ENCODE measurements at places on chromosomes 4 and X.

DNA sequence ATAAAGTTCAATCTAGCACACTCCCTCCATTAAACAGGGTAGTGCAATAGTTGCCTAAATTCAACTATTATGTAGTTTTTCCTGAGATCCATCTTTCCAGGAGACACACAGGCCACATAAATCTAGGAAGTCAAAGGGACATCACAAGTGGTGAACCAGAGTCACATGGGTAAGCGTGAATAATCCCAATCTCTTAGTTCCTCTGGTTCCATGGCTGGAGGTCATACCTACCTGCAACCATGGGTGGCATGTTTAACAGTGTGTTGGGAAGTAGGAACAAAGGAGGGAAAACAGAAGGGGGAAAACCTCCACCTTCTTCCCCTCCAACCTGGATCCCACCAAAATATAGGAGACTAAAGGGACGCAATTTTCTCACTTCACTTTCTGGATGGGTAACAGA, 2651.6 kb downstream of the ARAP2 start:
- DNase-seq: no peak

- DNase-seq: peak; percentile 30
Observed at GRCh38 chr4:55125087-55125721, at the start of gene KDR. KDR (minus strand) TSS chr4:55125595; CDS start chr4:55125293, 302 bp downstream.

GRCh38 chr4:152926959-152927358, 9.2 kb upstream of the FHDC1 start:
- no peak for DNase-seq

DNA sequence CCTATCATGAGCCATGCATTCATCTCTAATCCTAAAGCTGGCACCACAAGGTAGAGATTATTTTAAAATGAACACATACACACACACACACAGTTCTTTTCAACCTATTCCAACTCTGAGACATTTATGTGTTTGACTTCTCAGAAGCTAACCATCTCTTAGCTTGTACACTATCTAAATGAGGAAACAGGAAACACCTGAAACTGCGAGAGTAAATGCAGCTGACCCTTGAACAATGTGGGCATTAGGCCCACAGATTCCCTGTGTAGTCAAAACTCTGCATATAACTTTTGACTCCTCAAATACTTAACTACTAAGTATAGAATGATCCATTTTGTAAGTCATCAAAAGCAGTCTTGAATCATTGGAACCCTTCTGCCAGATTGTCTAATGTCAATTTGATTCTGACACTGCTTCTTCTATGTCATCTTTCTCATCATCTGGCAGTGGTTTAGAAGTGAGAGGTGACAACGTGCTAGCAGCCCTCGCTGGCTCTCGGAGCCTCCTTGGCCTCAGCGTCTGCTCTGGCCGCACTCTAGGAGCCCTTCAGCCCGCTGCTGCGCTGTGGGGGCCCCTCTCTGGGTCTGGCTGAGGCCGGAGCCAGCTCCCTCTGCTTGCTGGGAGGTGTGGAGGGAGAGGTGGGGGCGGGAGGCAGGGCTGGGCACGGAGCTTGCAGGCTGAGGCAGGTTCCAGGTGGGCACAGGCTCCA, 21.4 kb upstream of the IL15 start:
- no peak for DNase-seq

- no peak for DNase-seq
Observed at GRCh38 chr4:37662861-37663390, 23.2 kb downstream of the RELL1 start.

DNA sequence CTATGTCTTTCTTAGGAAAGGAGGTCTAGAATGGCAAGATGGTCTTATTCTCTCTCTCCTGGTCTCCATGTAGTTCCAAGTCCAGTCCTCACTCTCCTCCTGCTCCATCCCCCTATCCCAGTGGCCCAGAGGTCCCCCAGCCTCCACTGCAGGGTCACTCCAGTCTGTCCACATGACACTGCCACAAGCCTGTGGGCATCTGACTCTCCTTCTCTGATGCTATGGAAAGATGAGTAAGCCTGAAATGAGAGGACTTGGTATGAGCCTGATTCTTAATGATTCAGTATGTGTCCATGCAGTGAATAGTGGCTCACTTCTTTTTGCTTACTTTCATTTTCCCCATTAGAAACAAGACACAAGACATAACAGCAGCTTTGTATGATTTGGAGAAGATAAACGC, 516.8 kb upstream of the ADGRL3 start:
- peak; percentile 78 for DNase-seq

DNA sequence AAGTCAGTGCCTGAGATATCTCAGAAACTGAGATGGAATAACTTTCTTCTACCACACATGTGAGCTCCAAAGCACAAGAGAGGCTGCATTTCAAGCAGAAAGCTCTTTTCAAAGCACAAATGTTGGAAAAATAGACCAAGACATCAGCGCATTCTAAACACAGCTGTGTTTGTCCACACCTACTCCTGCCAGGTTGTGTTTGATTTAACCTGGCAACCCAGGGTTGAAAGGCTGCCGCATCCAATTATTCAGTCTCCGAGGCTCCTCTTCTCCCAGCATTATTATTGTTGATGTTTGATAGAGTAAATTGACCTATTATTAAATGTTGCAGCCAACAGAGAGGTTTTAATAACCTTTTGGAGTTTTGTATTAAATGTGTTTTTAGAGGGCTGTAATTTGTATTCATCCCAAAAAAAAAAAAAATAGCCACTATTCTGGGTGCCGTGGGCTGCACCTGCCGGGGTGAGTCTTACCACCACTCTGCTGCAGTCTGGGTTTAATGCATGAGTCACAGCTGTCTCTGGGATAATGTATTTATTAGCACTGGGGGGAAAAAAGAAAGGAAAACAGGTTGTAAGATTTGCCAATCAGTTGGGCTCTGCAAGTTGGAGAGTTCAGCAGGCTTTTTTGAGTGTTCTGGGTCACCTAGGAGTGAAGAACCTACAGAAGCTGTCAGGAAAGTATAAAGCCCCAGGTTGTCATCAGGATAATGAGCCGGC, 105.2 kb upstream of the NOCT start:
- DNase-seq: no peak

GRCh38 chr4:19381068-19381467, 870.6 kb upstream of the SLIT2 start:
- peak; percentile 59 for DNase-seq

DNA sequence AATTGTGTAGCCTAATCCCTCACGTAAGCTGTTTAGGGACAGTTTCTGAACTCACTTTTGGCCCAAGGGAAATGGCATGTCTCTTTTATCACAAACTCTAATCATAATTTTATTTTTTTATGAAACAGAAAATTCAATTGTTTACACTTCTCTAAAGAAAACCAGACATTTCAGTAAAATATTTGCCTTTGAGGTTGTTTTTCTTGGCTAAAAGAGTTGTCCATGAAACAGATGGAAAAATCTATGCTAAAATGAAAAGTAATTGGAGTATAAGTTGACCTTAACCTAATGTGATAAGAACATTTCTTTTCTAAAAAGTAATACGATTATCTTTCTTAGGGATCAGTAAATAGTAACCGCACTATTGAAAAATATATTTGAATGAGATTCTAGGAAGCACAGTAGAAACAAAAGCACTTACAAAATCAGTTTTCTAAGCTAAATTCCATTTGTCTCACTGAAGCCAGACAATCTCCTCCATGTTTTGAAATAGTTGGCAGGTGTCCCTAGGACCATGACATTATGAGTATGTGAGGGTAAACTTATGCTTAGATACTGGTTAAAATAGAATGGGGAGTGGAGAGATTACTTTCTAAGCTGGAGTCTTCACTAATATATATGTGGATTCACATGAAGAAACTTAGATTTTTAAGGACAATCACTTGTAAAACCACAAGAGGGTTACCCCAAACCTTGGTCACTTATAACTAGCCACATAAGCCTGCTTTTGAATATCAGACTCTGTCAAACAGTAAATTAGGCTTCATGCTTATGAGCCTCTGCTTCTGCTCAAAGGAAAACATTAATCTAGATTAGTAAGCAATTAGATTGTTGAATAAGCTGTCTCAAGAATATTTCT, 20.1 kb upstream of the TET2 start:
- peak; percentile 91 for DNase-seq

GRCh38 chr4:183541010-183541751, 36.3 kb downstream of the ING2 start:
- peak; percentile 10 for DNase-seq

GRCh38 chr4:188551156-188551555, 411.9 kb downstream of the TRIML1 start:
- no peak for DNase-seq

DNA sequence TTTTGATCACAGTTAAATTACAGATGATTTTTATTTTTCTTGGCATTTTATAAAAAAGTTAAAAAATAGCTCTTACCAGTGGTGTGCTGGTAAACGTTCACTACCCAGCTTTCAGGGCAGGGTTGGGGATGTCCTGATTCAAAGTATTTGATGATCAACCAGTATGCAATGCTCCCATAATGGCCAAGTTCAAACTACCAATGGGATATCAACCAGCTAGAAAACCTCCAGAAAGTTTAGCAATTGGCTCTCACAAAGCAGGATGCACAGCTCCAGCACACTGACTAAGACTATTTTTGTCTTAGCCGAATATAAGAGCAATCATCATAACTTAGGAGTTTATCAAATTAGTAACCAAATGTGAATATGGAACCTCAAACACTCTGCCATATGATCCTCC, 108.0 kb upstream of the PDE5A start:
- no peak for DNase-seq

GRCh38 chrX:53716328-53717088, 30.0 kb upstream of the HUWE1 start:
- DNase-seq: no peak

DNA sequence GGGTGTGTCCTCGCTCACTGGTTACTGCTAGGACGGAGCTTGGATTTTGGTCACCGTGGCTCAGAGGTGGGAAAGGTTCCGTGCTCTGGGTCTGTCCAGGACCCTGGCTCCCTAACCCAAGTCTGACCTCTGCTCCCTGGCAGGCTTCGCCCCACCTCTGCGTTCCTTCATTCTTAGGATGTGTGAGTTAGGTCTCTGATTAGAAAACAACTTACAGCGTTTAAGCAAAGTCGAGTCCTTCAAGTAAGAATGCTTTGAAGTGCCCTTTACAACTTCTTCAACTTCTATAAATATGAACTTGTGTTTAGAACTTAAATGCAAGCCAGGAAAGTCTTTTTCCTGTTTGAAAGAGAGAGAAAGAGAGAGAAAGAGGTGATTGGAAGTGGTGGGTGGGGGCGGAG, 891 bp downstream of the TLR2 start:
- no peak for DNase-seq

GRCh38 chrX:23390979-23391378, 56.3 kb downstream of the PTCHD1 start:
- no peak for DNase-seq

GRCh38 chr4:88457307-88458103, 586 bp downstream of the HERC5 start:
- DNase-seq: peak; percentile 68

GRCh38 chr4:111174331-111174730, 551.5 kb upstream of the PITX2 start:
- no peak for DNase-seq

GRCh38 chrX:48504261-48504660, 4.5 kb upstream of the PORCN start:
- no peak for DNase-seq

- no peak for DNase-seq
Observed at GRCh38 chrX:154658187-154658586, 4.8 kb upstream of the CTAG2 start.

DNA sequence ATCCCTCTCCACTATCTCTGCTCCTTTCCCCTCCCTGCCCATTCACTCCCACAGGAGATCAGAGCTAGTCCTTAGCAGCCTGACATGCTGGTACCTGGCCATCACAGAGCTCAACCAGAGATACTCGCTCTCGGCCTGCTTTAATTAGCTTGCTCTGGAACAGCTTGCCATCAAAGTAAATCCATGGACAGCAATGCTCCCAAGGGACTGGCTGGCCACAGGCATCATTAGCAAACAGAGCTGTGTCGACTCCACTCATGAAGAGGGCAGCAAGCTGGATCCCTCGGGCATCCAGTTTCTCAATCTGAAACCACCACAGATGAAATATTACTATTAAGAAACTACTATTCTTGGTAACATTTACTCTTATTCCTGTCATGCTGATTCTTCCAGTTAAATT, 43.4 kb upstream of the PHF8 start:
- no peak for DNase-seq

DNA sequence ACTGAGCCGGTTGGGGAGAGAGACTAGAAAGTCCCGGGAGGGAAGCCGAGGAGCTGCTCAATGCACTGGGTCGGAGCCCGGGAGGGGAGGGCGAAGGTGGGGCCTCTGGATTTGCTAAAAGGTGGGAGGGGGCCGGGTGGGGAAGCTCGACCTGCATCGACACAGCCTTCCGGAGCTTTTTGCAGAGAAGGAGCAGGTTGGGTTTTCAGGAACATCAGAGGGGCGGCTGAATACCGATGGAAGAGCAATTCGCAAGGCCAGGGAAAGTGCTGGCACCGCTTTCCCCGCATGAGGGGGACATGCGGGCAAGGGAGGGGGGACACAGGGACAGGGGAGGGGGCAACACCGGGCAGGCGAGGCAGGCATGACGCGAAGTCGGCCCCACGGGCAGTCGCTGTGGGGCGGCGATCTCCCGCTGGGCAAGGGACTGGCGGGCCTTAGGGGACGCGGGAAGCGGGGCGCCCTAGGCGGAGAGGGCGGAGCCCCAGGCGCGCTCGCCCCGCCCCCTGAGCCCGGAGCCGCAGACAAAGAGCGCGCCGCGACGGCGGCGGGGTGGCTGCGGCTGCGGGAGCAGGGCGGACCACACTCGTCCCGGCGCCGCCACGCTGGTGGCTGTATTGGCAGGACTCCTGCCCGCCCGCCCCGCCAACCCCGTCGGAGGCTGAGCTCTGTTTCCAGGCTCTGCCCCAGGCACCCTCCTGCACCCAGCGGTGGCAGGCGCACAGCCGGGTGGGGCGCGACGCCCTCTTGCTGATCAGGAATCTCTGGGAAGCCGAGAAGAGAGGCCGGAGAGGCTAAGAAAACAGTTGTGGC, 11.6 kb downstream of the PDZD4 start:
- peak; percentile 58 for DNase-seq

DNA sequence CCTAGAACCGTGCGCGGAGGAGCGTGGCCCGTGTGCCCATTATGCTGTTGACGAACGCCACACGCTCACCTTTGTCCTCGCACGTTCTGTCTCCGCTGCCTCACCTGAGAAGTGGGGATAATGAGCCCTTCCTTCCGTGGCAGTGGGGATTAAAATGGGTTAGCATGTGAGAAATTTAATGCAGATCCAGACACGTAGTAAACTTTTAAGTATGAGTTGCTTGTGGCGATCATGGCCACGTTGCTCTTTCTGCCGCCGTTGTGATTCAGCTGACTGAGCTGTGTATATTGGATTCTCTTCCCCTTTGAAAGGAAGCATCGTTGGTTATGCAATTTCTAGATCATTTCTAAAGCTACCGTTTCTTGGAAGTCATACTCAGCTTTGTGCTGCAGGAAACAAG, 16.5 kb downstream of the TBC1D14 start:
- DNase-seq: no peak

DNA sequence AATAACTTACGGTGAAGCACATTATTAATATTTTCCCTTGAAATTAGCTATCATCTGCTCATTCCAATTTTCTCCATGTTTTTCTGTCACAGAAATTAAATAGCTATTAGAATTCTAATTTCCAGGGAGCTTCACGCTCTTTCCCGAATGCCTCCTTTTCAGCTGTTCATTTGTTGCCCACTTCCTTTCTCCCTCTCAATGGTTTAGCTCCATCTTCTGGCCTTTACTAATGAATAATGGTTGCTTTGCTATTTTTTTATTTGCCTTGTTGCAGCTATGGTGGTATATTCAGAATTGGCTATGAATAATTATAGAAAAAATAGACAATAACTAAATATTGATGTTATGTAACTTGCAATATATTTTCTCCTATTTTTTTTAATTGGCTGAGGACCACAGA, 70.5 kb downstream of the GRIA2 start:
- DNase-seq: no peak
